ENCODE measurements at places on chromosomes 1 and 21. TPM values are rescaled to one million over a fixed set of nuclear protein-coding genes. Genes with fewer than 3 reads are reported as not detected.

DNA sequence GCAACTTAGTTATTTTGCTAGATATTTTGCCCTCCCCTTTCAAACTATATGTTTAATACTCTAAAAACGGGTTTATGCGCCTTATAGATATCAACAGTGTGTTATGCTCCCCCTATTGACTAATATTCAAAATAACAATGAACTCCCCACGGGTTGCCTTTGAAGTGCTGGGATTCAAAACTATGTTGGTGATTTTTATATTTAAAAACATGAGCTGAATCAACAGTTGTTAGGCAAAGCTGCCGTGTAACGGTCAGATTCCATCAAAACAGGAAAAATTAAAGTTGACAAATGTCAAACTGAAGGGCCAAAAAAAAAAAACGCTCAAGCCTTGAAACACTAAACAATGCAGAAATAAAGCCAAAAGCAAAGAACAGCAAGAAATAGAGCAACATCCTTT, 2.5 kb downstream of the TGFBR3 start:
- DNase-seq: no peak

- no peak for DNase-seq
Observed at GRCh38 chr21:22927469-22927868, 1929.3 kb downstream of the NCAM2 start.

The MYOM3 gene
- 1.7 TPM for total RNA-seq

The SERTAD4 gene
- 8.7 TPM for total RNA-seq

The NVL gene
- total RNA-seq: 19.4 TPM

- DNase-seq: no peak
Observed at GRCh38 chr1:230540421-230541155, 101.7 kb upstream of the COG2 start.

GRCh38 chr1:19416921-19417470, 68.3 kb downstream of the CAPZB start:
- no peak for DNase-seq

The ACTA1 gene
- 0.14 TPM for total RNA-seq

GRCh38 chr1:111831153-111831552, 75.5 kb downstream of the DDX20 start:
- no peak for DNase-seq

- DNase-seq: no peak
Observed at GRCh38 chr1:246698466-246699094, 25.6 kb upstream of the SCCPDH start.

DNA sequence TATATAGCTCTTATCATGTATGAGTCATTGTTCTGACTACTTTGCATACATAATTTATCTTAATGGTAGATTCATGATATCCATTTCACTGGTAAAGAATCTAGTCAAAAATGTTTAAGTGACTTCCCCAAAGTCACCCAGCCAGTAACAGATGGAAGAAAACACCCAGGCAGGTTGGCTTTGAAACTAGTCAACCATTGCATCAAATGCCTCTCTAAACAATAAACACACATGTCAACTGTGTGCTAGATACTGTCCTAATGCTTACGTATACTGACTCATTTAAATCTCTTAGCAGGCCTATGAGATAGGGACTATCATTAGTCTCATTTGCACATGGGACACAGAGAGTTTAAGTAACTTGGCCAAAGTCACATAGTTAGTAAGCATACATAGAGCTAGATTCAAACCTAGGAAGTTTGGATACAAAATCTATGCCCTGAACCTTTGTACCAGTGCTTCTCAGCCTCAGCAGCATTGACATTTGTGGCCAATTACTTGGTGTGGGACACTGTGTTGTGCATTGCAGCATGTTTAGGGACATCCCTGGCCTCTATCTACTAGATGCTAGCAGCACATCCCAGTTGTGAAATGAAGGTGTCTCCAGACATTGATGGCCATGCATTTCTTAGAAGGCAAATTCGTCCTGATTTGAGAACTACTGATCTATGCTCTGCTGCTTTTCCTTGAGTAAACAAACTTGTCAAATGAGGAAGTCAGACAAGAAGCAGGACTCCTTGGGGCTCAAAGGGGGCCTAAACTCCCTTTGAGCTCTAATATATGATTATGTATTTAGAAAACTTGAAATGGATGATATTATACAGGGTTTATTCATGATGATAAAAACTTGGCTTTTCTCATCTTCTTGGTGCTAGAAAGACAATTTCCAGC, 316.3 kb downstream of the KCNH1 start:
- no peak for DNase-seq
